ENCODE measurements at places on chromosomes 7 and 10.

DNA sequence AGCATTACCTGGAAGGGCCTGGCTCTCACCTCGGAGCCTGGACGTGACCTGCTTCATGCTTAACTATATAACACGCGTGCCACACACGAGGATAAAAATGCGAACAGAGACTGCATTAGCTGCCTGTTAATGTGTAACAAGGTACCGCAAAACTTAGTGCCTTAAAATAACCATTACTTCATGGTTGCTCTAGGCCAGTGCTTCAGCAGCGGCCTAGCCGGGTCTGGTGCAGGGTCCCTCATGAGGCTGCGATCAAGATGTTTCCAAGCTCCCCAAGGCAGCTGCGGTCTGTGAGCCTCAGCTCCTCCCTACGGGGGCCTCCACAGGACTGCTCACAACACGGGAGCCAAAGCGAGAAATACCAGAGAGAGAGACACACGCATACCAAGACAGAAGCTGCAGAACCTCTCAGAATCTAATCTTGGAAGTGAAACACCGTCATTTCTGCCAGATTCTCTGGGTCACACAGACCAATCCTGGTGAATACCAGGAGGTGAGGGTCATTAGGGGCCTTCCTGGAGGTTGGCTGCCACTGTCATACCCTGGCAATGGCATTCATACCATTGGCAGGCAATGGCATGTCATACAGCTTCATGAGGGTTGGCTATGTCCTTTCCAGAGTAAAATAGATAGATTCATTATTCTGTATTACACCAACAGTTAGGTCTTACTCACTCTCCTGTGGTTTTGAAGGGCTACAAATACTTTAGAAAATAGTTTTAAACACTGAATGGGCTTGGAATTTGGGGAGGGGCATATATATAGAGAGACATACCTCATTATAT, 94.5 kb downstream of the HIPK2 start:
- DNase-seq = no peak

GRCh38 chr10:48577158-48577557, 27.7 kb downstream of the ARHGAP22 start:
- no peak for DNase-seq

- no peak for DNase-seq
These were observed 231.9 kb upstream of the HABP2 start for GRCh38 chr10:113320987-113321386.

DNA sequence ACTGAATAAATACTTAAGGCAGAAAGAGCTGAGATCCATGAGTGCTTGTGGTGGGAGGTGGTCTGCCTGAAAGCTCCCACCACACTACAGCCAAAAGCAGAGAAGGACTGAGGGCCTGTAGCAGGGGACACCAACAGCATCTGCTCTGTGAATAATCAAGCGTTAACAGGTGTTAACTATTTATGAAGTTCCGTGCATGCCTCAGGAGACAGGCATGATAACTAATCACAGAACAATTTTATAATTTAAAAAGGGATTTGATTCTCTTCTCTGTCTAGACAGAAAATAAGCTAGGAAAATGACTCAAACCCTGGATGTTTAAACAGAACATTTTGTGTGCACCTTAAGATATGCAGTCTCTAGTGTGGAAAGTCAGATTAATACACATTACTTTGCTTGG, 61.5 kb upstream of the GHITM start:
- no peak for DNase-seq

DNA sequence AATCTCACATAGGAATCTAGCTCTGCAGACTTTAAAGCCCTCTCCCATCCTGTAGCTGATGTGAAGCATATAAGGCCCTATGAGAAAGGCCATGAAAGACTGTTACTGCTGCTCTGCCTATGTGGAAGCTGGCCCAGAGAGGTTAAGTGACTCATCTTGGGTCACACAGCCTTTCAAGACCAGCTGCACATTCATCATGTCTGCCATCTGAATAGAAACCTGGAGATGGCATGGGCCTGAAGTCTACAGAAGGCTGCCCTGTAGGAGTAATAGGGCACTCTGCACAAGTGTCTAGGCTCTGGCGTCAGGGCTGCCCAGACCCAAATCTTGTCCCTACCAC, 59.4 kb upstream of the COL13A1 start:
- DNase-seq = no peak

- no peak for DNase-seq
These were observed 23.7 kb downstream of the ELMO1 start for GRCh38 chr7:37424995-37425394.

DNA sequence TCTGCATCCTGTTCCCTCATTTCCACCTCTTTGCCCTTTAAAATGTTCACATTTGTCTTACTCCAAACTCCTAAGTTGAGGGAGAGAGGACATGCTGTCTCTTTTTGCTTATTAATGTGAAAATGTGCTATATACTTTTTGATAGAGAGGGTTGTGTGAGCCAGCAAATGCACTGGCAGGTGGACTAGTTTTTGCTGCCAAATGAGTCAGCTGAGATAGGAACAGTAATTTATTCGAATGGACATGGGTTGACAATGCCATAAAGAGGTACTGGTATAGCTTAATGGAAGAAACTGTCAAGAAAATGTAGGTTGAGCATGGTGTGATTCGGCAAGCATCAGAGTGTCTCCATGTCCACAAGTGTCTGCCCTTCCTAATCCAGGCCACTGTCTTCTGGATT, 9.2 kb upstream of the TRUB1 start:
- no peak for DNase-seq

GRCh38 chr7:140327261-140327661, 71.1 kb downstream of the SLC37A3 start:
- no peak for DNase-seq

GRCh38 chr7:157612009-157612663, 275.3 kb downstream of the DNAJB6 start:
- DNase-seq = no peak

DNA sequence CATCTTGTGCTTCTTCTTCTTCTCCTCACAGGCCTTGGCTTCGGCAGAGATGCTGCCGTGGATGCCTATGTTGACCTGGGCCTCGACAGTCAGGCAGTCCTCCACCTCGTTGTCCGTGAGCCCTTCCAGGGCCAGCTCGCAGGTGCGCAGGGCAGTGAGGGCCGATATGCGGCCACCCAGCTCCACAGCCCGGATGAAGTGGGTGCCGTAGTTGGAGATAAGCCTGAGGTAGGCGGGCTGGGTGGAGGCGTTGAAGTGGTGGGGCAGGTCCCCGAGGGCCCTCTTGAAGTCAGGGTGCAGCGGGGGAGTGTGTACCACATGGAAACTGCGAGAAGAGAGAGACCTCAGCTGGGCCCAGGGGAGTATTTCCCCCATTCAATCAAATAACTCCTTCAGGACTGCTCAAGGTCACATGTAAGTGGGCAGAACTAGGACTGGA, 3.7 kb downstream of the PRF1 start:
- no peak for DNase-seq

- DNase-seq = no peak
These were observed 2.0 kb upstream of the ADAM12 start for GRCh38 chr10:126390324-126390723.

GRCh38 chr7:120774481-120774880, 83.5 kb downstream of the TSPAN12 start:
- no peak for DNase-seq

GRCh38 chr10:93573051-93573909, 6.8 kb downstream of the FFAR4 start:
- DNase-seq = no peak

- no peak for DNase-seq
These were observed 642.0 kb upstream of the PFKP start for GRCh38 chr10:2425320-2425719.

- no peak for DNase-seq
These were observed 108.9 kb upstream of the ZMIZ1 start for GRCh38 chr10:78959924-78960285.

- no peak for DNase-seq
These were observed 64.4 kb downstream of the EGFR start for GRCh38 chr7:55083206-55083605.

GRCh38 chr10:133529576-133529946, 2.4 kb downstream of the CYP2E1 start:
- no peak for DNase-seq

- DNase-seq = no peak
These were observed 114.0 kb downstream of the DNAH11 start for GRCh38 chr7:21656796-21657195.

GRCh38 chr10:6704896-6705295, 124.8 kb upstream of the PRKCQ start:
- no peak for DNase-seq

GRCh38 chr7:101277155-101277554, 32.3 kb upstream of the FIS1 start:
- DNase-seq = no peak

DNA sequence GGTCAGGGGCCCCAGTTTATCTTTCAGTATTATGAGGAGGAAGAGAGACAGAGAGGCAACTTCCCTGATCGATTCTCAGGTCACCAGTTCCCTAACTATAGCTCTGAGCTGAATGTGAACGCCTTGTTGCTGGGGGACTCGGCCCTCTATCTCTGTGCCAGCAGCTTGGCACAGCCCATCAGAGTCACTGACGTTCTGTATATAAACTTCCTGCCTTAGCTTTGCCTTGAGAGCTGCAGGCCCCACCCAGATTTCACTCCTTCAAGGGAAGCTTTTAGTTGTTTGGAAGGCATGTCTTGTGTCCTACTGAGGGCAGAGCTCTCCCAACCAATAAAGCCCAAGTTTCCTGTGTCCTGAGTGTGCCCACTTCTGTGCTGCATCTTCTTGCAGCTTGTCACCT, 242.5 kb upstream of the PRSS58 start:
- no peak for DNase-seq

- no peak for DNase-seq
These were observed 270.1 kb downstream of the PRKG1 start for GRCh38 chr10:51344371-51344770.

GRCh38 chr10:50577681-50578350, 45.9 kb downstream of the SGMS1 start:
- DNase-seq = no peak

DNA sequence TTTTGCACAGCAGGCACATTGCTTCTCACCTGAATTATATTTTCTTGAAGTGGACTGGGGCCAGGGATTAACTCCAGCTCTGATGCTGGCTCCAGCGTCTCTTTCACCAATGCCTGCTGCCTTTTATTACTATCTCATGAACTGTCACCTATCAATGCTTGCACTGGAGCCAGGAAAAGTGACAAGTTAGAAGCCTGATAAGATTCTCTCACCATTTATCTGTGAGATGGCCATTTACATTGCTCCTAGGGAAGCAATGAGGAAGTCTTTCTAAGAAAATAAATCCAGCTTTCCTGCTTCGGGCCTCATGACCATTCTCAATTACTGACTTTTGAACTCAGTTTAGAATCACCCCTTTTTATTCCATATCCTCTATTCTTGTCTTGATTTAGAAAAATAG, 48.5 kb upstream of the LRRTM3 start:
- DNase-seq = no peak

DNA sequence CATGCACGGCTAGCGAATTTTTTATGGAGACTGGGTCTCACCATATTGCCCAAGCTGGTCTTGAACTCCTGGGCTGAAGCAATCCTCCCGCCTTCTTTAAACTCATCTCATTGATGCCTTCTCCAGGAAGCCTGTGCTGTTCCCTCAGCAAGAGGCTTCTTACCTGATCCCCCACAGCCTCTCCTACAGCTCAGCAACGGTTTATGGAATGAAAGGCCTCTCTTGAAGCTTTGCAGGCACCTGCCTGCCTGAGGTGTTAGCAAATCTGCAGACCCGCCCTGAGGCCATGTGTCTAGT, 468 bp upstream of the TRIM56 start:
- no peak for DNase-seq

GRCh38 chr10:3085785-3086567, 18.6 kb downstream of the PFKP start:
- DNase-seq = no peak

- DNase-seq = no peak
These were observed 163.3 kb upstream of the RHEB start for GRCh38 chr7:151682831-151683614.

DNA sequence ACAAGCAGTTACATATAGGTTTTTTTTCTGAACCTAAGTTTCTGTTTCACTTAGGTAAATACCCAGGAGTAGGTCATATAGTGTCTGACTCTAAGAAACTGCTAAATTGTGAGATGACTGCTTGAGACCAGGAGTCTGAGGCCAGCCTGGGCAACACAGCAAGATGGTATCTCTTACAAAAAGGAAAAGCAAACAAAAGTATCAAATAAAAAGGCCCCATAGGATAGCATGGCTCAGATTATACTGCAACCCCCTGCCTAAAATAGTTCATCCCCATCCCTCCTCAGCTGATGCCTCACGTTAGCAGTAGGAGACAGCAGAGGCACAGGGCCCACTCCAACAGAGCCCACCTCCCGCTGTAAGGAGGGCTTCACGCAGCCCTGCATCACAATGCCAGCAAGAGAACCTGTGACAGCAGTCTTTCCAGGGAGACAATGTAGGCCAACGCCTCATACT, 90.3 kb downstream of the SRPK2 start:
- no peak for DNase-seq

DNA sequence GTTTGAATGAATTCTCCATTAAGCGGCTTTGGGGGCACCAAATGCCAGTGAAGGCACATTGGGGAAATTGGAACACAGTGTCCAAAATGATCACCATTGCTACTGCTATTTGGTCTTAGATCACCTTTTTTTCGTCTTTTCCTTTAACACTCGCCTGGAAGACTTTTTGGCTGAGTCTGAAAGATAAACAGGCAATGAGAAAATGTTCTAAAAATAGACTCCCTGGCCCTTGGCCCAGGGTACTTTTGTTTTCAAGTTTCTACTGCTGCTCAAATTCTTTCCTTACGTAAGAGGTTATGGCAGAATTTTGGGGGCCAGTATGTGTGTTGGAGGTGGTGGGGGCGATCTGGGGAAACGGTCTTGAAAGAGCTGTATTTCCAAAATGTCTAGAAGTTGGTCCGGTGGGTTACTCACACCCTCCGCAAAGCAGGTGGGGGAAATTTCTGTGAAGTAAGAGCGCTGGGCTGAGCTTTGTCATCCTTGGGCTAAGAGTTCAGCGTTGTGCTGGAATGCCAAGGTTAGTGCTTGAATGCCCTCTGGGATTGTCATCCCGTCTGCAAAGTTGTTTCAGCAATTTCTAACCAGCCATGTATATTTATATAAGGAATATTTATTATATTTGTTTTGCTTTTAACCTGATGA, 1.3 kb upstream of the ITPRIP start:
- DNase-seq = no peak

DNA sequence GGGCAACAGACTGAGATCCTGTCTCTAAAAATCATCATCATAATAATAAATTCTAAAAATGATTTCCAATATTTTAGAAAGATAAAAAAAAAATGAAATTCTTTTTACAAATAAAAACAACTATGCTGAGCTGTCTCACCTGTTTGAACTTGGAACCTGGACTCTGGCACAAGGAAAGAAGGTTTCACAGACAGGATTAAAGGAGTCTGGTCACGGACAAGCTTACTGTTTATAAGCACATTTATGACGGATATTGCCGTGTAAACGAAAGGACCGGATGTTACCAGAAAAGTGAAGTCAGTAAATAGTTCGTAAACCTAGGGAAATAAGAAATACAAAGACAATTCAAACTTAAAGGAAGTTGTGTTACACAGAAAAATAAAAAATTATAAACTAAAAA, 70.2 kb downstream of the KIAA1549 start:
- DNase-seq = no peak

DNA sequence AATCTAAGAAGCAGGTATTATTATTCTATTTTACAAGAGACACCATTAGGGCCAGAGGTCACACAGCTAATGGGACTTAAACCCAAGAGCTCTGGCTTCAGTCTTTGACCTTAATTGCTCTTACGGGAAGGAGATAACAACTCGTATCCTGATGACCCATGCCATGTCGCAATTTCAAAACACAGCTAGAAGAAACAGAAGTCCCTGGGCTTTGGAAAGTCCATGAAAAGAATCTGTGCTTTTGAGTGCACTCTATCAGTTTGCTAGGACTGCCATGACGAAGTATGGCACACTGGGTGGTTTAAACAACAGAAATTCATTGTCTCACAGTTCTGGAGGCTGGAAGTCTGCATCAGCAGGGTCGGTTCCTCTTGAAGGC, 247.8 kb upstream of the AOAH start:
- no peak for DNase-seq
